Activated effector memory CD4-positive, alpha-beta T cell treated with anti-CD3 and anti-CD28 coated beads, Interleukin-2, amount 50 U/mL, for 16 hours (primary cell): ENCODE measurements at places on chromosomes 7 and 10.

- no peak for DNase-seq
Observed at GRCh38 chr7:781936-782529, 50.2 kb upstream of the SUN1 start.

- no peak for DNase-seq
Observed at GRCh38 chr10:98655492-98655891, 208.8 kb upstream of the HPS1 start.

GRCh38 chr7:116554436-116554835 lies 29.6 kb downstream of the CAV1 start:
- no peak for DNase-seq

GRCh38 chr10:123494301-123494808 lies 171.8 kb upstream of the GPR26 start:
- DNase-seq, result no peak

DNA sequence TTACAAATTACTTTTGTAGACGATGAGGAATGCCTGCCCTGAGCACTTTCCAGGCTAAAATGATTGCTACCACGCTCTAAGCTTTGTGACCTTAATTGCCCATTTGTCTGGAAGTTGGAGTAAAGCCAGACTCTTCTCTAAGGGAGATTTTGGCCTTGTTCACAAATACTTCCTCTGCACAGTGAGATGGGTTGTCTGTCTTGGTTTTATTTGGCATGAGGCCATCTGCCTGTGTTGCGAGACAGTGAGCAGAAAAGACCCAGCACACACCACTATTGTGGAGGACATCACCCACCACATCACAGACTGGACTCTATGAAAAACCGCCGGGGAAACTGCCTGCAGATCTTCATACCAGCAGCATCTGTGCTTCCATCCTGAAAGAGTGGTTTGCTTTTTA lies 138.4 kb downstream of the BICC1 start:
- DNase-seq, result no peak

GRCh38 chr7:101668726-101669125 lies 39.6 kb upstream of the MYL10 start:
- no peak for DNase-seq

DNA sequence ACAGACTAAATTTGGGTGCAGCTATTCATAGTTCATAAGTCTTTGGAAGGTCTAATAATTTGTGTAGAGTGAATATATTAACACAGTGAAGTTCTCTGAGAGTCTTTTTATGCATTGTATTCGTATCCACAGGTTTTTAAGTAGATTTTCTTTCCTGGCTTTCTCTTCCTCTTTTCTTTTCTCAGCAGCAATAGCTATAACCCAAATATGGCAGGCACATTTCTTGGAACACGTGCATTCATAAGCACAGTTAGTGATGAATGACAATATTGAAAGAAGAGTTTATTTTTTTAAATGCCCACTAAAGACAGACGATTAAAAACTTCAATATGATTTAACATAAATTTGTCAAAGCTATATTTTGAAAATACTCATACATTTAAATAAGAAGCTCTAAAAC lies 220.5 kb upstream of the MBL2 start:
- DNase-seq, result no peak

DNA sequence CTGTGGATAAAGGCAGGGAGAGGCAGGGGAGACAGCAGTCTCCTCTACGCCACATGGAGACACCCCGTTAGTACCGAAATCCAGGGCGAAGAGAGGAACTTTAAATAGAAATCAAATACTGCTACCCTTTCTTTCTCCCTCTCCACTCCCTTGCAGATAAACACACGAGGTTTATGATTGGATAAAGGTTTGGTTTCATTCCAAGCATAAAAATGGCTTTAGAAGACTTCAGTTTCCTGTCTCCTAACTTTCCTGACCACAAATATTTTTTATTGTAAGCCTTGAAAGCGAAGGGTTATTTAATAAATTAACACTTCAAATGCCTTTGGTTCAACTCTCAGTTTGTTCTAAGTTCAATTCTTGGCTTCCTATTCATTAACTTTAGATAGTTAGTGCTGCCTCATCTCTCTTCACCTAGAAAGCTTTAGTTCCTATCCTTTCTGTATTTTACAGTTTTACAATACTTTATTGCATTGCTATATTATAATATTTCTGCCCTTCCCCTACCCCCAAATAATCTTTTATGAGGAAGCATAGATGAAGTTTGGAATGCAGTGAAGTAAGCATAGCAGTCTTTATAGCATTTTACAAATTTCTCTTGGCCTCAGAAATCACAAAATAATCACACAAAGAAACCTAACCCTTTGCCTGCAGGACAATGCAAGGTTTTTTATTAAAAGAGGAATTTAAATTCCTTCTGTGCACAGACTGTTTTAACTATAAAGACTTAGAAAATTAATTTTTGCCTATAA lies 31.5 kb upstream of the ARID5B start:
- DNase-seq, result no peak

GRCh38 chr7:133860628-133861335 lies 266.4 kb upstream of the LRGUK start:
- no peak for DNase-seq

GRCh38 chr7:104960741-104961448 lies 53.1 kb upstream of the KMT2E start:
- no peak for DNase-seq

DNA sequence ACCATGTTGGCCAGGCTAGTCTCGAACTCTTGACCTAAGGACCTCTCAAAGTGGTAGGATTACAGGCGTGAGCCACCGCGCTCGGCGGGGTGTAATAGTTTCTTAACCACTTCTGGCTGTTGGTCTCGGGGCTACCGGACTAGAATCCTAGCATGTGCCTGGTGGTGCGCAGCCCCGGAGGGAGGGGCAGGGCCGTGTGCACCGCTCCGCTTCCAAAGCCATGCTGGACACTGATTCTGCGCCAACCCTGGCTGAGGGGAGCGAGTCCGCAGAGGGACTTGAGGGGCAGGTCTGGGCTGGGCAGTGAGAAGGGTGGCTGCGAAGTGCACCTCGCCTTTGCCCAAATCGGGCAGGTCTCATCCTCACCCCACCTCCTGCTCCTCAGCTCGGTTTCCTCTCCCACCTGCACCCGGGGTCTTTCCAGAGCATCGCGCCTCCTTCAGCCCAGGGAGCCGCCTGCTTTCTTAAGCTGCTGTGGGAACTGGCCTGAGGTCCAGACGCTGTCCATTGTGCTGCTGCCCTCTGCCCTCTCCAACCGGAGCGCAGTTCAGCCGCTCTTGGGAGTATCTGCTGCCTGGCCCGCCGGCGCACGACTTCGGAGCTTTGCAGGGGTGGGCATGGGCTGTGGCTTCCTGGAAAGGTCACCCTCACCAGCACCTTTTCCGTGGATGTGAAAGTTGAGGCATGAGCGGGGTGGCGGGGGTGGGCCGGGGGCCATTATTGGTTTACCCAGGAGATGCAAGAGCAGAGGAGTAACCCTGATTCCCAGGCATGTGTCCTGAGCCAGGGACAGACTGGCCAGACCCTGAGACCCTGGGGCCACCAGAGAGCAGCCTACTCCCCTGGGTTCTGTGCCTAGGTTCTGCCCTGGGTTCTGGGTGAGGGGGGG lies 422.6 kb upstream of the NUPR2 start:
- no peak for DNase-seq

GRCh38 chr7:105364684-105365083 lies 24.0 kb downstream of the SRPK2 start:
- no peak for DNase-seq

DNA sequence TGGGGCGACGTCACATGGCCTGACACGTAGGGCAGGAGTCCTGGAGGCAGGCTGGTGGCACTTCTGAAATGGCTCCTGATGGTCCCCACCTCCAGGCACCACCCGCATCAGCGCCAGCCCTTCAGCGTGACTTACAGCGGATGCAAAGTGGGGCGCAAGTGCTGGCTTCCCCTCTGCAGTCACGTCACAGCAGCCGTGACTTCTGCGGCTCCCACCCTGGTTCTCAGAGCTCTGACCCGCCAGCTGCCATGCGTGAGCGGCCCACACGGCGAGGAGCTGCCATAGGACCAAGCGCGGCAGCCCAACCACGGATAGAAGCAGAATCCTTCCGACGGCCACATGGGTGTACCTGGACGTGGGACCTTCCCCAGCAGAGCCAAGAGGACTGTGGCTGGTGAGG lies 159.0 kb downstream of the ELFN1 start:
- peak; percentile 43 for DNase-seq

DNA sequence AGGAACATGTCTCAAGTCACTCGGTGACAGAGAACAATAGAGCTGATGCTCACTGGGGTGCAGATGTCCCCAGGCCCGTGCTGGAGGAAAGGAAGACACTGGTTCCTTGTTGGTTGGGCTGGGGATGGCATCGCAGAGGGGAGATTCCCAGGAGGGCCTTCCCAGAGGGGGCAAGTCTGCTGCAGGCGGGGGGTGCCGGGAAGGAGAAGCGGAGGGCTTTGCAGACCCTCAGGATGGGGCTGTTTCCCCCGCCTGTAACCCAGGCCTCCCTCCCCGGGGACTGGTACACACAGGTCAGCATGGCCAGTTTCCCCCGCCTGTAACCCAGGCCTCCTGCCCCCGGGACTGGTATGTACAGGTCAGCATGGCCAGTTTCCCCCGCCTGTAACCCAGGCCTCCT lies 283.8 kb downstream of the DNAJB6 start:
- no peak for DNase-seq

DNA sequence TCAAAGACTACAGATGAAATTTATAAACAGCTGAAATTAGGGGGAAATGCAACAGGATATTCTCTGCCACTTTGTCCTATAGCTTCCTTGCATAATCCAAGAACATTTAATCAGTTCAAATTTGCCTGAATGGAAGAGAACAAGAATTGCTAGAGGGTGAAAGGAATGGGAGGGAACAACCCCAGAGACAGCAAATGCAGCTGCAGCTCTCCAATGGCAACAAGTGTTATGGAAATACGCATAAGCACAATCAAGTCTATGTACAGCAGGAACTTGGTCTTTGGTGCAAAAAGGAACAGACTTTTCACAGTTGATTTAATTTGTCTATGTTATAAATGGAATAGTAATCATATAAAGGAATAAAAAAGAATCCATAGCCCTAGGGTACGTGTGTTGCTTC lies 269.0 kb upstream of the ETV1 start:
- DNase-seq, result no peak
